PC-3 (cell line): ENCODE measurements at places on chromosomes 4 and X.

DNA sequence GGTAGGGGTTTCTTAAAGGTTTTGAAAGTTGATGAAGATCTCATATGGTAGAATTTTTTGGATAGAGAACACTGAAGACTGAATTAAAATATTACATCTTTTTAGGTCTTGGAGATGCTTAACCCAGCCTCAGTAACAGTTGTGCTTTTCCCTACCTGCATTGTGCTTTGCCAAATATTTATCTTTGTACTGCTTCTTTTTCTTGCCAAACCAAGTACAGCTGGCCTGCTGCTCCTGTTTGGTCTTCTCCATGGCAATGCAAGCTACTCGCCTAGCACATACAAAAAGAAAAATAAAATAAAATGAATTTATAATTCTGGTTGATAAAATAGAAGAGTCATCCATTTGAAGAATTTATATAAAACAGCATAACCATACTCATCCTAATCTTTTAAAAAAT is 95.4 kb downstream of the NYX start:
- DNase-seq, result no peak

GRCh38 chr4:158766434-158767044 is 2.3 kb upstream of the FNIP2 start:
- DNase-seq, result no peak

- DNase-seq, result peak; percentile 95
Observed at GRCh38 chrX:29662759-29663503, 552.4 kb upstream of the MAGEB2 start.

DNA sequence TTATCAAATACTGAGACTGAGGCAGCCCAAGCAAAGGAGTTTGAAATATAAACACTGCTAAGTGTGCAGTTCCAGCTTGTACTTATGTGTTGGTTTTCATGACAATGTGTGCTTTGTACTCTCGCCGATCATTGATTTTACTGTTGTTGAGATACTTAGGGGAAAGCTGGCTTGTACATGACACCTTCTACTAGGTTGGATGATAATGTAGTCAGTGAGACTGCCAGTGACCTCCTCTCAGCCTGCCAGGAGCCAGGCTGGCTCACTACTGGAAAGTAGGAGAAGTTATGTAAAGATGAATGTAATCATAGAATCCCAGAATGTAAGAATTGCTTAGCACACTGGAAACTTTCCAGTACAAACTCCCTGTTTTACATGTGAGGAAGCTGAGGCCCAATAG is 132.0 kb downstream of the AFF2 start:
- no peak for DNase-seq

GRCh38 chr4:181952478-181952877 is 290.7 kb upstream of the TENM3 start:
- DNase-seq, result peak; percentile 31

GRCh38 chr4:31617667-31618066 is 897.5 kb downstream of the PCDH7 start:
- no peak for DNase-seq

GRCh38 chrX:150926304-150926703 is 27.8 kb upstream of the CD99L2 start:
- peak; percentile 7 for DNase-seq

DNA sequence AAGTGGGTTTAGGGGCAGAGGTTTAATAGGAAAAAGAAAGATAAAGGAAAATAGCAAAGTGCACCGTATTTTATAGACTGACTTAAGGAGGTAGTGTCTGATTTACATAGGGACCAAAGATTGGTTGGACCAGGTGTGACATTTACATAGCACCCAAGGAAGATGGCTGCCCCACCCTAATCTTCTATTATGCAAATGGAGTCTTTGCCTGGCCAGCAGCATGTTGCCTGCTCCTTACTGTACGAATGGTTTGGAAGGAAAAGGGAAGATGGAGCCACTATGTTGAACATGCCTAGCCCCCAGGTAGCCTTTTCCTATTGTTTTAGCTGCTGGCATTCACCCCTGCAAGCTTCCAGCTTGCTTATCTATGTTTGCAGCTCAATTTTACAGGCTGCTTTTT is 146.2 kb upstream of the PDE5A start:
- no peak for DNase-seq

DNA sequence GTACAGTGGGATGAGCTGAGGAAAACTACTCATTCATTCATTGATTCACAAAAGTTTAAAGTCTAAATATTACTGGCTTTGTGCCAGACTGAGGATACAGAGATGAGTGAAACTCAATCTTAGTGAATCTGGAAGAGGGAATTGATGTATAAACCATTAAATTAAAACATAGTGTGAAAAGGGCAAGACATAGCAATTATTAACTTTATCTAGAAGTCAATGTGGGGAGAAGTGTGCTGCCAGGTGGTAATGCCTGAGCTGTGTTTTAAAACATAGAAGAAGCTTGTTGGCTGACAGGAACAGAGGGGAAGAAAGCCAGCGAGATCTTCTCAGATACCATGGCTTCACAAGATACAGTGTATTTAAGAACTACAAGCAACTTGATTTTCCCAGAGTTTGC is 153.4 kb downstream of the BMPR1B start:
- no peak for DNase-seq

- DNase-seq, result no peak
Observed at GRCh38 chr4:13626492-13627177, 890 bp downstream of the BOD1L1 start.

GRCh38 chr4:52638717-52639116 is 20.4 kb downstream of the USP46 start:
- DNase-seq, result no peak

GRCh38 chr4:11367371-11367770 is 61.3 kb downstream of the HS3ST1 start:
- peak; percentile 32 for DNase-seq

- DNase-seq, result no peak
Observed at GRCh38 chr4:141692081-141692480, 55.7 kb downstream of the IL15 start.

GRCh38 chrX:139905743-139906142 is 27.1 kb downstream of the ATP11C start:
- DNase-seq, result no peak
